Activated CD8-positive, alpha-beta memory T cell treated with anti-CD3 and anti-CD28 coated beads for 1 hour (primary cell): ENCODE measurements at places on chromosomes 3 and 15.

DNA sequence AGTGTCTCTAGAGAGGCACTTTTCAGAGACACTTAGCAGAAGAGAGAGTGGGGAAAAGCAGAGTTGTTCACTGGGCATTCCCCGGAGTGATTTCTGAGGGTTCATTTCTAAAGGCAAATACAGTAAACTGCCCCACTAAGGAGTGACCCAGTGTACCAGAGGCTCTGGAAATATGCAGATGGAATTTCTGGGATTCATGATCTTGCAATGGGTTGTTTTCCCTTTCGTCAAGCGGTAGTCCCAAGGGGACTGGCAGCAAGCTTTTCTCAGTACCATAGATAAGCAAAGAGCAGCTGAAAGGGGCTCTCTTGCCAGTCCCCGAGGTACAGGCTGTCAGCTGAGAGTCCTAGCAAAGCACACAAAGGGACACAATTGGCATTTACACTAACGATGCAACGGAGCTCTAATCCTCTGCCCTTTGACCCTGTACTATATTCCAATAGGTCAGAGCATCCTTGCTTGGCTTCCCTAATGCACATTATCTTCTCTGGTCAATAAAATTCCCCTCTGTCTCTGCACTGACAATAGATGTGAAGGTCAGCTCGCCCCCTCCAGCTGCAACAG is 155.6 kb downstream of the SEMA6D start:
- no peak for DNase-seq

- no peak for DNase-seq
Observed at GRCh38 chr15:22992024-22992326, 11.8 kb upstream of the CYFIP1 start.

- no peak for DNase-seq
Observed at GRCh38 chr3:193782276-193782647, 189.3 kb downstream of the OPA1 start.

DNA sequence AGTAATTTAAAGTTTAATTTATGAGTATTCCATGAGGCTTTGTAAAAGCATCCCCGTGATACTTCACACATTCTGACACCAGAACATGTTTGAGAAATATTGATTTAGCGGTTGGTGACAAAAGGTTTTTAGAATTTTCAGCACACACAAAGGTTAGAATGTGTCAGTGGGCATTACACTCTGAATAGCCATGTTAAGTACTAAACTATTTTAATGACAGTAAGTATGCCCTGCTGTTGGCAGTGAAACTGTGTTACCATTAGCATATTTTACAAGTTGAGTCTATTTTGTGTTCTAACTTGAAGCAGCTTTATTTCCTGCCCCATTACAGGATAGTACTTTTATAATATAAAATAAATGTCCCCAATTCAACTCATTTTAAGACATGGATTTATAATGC is 66.5 kb downstream of the ADAMTSL3 start:
- no peak for DNase-seq

DNA sequence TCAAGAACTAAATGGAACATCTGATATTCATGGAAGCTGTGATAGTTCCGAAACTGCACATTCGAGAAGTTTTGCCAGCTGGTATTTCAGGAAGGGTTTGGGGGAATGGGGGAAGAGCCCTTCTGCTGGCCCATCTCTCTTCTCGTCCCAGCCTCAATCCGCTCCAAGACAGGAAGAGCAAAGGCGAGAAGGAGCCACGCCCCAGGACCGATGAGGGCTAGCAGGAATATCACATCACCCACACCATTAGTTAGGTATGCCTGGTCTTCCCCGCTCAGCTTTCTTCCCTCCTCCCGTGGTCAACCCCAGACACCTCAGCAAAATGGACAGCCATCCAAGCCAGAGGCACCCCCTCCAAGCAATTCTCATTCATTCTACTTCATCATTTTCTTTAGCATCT is 14.9 kb upstream of the PCSK6 start:
- DNase-seq, result no peak

GRCh38 chr15:32651229-32651837 is 9.8 kb downstream of the SCG5 start:
- DNase-seq, result peak; percentile 8

DNA sequence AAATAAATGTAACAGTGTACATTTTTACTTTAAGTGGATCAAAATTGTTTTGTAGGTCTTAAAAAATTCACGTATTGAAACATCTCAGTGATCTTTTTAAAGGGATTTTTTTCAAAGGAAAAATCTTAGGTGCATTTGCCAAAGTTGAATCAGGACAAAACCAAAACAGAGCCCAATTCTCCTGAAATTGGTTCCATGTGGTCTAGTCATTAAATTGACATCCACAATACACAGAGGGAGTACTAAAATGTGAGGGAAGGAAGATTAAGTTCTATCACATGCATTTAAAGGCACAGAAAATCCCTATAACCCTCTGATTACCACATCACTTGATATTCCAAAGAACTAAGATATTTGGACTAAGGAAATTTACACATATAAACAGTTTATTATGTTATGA is 39.3 kb upstream of the HDC start:
- DNase-seq, result no peak

DNA sequence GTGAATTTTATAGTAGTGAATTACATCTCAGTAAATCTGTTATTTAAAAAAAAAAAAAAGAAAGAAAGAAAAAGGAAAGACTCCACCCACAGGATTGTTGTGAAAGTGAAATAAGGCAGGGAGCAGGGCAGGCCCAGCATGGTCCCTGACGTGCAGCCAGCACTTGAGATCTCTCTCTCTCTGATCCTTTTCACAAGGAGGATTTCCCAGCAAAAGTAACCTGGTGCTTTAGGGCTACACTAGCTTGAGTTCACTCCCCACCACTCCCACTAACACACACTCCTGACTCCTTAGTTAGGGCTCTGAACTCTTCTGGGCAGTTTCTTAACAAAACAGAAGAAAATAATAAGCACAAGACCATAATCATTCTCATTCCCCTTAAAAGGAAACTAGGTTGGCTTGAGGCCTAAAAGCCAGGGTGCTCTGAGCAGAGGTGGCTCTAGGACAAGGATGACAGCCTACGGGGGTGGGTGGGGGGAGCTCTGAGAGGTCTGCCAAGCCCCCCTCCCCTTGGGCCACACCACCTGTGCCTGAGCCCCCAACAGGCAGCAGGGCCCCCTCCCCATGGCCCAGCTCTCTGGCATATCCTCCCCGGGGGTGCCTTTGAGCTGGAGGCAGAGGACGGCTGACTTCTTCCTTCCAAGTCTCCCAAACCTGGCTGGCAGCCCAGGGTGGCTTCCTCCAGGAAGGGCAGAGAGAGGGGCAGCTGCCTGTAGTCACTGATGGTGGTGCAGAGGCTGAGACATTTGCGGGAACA is 856 bp downstream of the TMEM40 start:
- no peak for DNase-seq

DNA sequence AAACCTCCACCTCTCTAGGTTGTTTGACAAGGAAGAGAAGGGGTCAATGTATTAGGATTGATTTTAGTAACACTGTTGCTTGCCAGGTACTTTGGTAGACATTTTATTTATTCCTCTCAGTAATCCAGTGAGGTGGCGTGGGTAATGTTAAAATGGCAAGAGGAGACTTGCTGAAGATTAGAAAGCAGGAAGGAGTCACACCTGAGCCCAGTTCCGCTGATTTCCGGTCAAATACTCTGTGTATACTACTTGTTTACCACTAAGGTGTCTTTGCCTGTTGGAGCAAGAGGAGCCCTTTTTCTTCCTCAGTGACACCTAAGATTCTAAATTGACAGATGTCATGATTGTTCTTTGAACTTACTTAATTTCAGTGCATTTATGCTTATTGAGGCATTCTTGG is 1.7 kb downstream of the OXNAD1 start:
- DNase-seq, result no peak

DNA sequence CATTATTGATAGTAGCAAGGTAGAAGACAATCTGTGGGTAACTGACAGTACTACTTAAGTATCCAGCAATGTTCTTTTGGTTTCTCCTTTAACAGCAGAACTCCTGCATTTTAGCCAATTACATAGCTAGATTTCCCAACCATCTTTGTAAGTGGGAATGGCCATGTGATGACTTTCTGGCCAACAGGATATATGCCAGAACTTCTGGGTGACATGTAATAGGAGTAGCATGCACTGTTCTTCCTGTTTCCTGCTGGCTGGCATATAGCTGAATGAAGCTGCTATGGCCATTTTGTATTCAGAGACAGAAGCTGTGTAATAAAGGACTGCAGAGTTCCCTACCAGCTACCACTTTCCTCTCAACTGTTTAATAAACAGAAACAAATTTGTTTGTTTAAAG is 18.0 kb downstream of the SPICE1 start:
- DNase-seq, result no peak

- no peak for DNase-seq
Observed at GRCh38 chr15:50137330-50137761, 18.3 kb upstream of the ATP8B4 start.

GRCh38 chr3:44058868-44059203 is 182.8 kb upstream of the TOPAZ1 start:
- DNase-seq, result no peak

GRCh38 chr15:94467034-94467433 is 235.7 kb downstream of the MCTP2 start:
- DNase-seq, result no peak

DNA sequence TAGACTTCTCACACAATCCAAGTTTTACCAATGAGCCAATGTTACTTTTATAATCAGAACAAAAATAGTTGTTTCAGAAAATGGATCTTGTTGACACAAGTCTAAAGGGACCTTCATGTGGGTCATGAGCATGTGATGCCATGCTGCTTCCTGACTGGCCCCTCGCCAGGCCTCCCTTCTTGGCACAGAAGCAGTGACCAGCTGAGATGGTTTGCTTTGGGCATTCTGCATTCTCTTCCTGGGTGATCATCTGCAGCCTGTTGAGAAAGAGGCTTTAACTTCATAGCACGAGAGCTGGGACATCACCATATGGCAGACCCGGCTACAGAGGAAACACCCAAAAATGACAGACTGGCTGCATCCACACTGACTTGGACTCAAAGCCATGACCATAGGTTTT is 45.7 kb downstream of the TGM4 start:
- no peak for DNase-seq

DNA sequence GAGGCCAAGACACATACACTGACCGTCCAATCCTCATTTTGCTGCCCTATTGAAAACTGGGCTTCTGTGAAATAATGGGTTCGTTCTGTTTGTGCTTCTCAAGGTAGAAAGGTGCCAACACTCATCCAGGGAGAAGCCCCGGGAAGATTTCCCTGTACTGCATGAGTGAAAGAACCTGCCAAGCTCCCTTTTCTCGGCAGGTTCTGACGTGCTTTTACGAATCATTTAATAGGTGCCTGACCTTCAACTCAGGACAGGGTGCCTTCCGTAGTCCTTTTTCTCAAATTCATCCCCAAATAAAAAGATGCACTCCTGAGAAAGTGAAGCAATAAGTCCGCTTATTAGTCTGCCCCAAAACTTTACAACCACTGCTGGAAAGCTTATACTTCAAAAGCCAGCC is 64.2 kb downstream of the B3GNT5 start:
- no peak for DNase-seq

GRCh38 chr3:186487819-186488218 is 56.4 kb downstream of the CRYGS start:
- DNase-seq, result no peak

- no peak for DNase-seq
Observed at GRCh38 chr3:139134678-139135372, 90.1 kb upstream of the PRR23C start.

DNA sequence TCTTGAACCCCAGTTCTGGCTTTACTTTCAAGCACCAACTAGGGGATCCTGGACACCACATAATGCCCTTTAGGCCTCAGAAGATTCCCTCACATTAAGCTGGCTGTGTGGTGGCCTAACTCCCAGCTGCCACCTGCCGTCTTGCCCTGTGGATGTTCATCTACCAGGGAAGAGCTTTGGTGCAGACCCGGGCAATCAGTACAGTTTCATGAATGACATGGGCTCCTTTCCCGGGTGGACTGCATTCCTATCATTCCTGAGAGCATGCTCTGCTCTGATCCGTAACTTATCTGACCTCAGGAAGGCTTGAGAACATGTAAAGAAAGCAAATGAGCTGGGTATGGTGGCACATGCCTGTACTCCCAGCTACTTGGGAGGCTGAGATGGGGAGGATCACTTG is 50.0 kb upstream of the GSK3B start:
- DNase-seq, result no peak

GRCh38 chr15:52117549-52117948 is 5.0 kb upstream of the BCL2L10 start:
- no peak for DNase-seq

DNA sequence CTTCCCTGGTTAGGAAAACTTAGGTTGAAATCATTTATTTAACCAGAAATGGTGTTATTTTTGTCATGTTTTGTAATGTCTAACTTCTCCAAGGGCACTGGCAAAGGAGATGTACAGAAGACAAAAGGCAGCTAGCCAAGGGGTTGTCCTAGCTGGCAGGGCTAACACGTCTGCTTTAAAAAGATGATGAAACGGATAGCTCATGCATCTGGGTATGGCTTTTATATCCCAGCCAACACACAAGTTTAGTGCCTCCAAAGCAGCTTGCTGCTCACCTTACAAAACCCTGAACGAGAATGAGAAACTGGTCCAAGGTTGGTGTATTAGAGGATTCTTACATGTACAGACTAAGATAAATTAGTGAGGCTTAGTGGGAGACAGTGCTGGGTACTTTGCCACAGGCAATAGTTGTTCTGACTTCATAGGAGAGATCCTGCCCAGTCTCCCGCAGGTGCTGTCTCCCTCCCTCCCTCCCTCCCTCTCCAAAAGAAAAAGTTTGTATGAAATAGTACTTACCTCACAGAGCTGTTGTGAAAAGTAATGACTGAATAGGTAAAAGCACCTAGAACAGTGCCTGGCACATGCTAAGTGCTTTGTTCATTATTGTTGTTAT is 47.8 kb downstream of the KCNMB2 start:
- DNase-seq, result no peak

- DNase-seq, result no peak
Observed at GRCh38 chr3:159852821-159853505, 135.7 kb upstream of the IL12A start.

DNA sequence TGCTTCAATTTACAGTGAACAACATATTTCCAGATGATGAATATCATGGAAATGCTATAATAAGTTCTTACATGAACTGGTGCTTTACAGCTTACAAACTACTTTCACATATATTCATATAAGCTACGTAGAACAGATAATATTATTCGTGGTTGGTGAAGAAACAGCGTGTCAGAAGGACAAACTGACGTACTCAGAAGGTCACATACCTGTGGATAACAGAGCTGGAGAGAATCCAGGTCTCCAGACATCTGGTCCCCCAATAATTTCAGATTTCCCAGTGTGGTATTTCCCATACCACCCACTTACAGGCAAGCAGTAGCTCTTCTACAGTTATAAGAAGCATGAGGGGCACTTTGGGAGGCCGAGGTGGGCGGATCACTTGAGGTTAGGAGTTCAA is 156.6 kb downstream of the PLD1 start:
- DNase-seq, result no peak

GRCh38 chr15:66842710-66843441 is 140.8 kb downstream of the SMAD6 start:
- DNase-seq, result no peak
